Activated CD4-positive, alpha-beta memory T cell treated with anti-CD3 and anti-CD28 coated beads for 36 hours (primary cell): ENCODE measurements at places on chromosomes 4 and X.

GRCh38 chrX:19535476-19535875, 20.2 kb upstream of the MAP3K15 start:
- no peak for DNase-seq

DNA sequence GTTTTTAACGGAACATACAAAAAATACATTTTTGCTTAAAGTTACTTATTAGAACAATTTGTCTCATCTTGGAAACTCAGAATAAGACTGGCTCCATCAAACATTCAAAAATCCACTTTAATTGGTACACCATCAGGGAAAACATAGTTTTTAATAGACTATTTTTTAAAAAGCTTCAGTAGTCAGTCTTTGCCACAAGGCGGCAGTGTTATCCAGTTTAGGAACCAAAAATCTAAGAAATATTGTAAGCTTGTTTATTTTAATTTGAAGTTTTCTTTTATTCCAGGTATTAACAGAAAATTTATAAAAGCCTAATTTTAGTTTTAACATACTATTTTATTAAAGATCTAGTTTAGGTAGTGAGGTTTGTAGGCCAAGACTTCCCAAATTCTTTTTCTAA, 107.7 kb downstream of the APOOL start:
- no peak for DNase-seq

DNA sequence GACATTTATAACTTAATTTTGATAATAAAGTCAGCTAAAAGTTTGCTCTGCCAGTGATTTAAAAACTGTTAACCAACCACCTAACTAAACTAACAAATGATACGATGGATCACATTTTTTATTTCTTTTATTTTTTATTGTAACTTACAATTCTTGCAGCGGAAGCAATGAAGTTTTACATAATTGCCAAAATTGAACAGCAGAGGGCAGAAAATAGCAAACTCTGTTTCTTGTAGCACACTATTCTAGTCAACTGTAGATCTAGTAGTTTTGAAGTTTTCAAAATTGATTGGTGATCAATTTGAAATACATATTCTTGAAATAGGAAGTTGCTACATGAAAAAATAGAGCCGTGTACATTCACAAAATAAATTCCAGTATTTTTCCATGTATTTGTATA, 2.8 kb upstream of the GRIA2 start:
- DNase-seq: no peak

GRCh38 chrX:154025230-154025629, 5.5 kb upstream of the IRAK1 start:
- no peak for DNase-seq

DNA sequence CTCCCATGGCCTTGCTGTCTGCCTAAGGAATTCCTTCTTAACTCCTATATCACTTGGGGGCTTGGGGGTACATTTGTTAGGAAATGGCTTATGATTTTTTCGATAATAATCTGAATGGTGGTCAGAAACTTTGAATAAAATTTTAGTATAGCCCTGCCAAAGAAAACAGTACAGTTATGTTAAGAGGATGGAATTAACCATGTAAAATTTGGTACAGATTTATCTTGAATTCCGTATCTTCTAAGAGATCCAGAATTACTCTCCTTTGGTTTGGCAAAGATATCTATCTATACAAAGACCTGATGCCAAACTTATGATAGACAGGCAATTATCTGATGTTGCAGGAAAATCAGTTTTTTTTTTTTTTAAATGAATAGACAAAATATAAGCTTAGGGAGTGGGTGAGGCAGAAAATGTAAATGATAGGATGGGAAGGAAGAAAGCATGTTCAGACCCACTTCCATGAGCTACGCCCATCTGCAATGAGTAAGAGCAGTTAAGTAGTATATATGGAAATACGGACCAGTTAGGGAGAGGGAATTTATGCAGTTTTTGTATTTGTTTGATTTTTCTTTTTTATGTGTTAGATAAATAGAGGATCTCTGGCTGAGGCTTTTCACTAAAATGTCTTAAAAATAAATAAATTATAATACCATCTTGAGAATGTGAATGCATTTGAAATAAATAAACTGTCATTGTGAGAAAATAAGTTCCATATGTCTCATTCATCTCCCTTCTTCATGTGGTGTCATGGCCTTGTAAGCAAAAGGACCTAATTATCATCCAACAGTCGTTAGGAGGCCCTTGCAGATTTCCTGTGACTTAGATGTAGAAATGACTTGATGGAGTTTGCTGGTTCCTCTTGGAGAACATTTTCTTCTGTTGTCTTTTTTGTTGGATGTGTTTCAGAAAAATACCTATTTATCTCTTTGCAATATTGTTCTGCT, 389.6 kb downstream of the ARHGAP24 start:
- no peak for DNase-seq

GRCh38 chr4:81574991-81575390, 103.3 kb upstream of the RASGEF1B start:
- DNase-seq: no peak

- DNase-seq: no peak
Observed at GRCh38 chrX:39442332-39442731, 641.1 kb downstream of the MID1IP1 start.
